ENCODE measurements at places on chromosomes 6 and 20. TPM values are rescaled to one million over a fixed set of nuclear protein-coding genes. Genes with fewer than 3 reads are reported as not detected.

The PTCHD4 gene
- total RNA-seq = 1.1 TPM

The FHL5 gene
- not detected for total RNA-seq

The C20orf141 gene
- total RNA-seq = not detected

The CCNC gene
- total RNA-seq = 45.0 TPM

The DEFB123 gene
- total RNA-seq = not detected

The FAM162B gene
- total RNA-seq = not detected

The TNXB gene
- 2.3 TPM for total RNA-seq

The PBOV1 gene
- total RNA-seq = not detected

The EMILIN3 gene
- 0.46 TPM for total RNA-seq
